Suppressor macrophage (primary cell): ENCODE measurements at places on chromosomes 13 and 19.

DNA sequence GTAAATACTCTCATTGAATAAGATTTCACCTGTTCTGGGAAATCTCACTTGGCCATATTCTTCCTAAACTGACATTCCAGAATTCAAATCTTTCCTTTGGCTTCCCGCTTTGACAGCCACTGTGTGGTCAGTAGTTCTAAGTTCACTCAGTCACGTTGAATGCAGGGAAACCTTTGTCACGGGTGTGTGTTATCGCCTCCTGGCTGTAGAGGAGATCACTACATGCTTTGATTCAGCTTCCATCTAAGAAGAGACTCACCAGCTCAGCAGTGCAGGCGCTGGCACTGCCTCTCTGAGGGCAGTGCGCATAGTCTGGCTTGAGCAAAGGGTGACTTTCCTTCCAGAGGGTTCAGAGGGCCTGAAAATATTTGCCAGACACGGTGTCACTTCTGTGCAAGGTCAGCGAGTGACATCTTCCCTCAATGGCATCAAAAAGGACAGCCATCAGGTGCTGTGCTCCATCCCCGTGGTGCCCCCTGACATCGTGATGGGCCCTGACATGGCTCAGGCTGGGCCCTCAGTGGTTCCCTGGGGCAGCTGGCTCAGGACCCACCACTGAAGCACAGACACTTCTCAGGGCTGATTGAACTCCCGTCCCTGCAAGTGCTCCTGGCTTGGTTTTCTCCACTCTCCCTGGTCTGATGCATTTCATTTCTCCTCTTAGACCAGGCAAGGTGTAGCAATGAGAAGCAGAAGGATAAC lies 635.4 kb upstream of the ARGLU1 start:
- DNase-seq, result peak; percentile 4

GRCh38 chr13:98068521-98068920 lies 74.4 kb upstream of the FARP1 start:
- no peak for DNase-seq

DNA sequence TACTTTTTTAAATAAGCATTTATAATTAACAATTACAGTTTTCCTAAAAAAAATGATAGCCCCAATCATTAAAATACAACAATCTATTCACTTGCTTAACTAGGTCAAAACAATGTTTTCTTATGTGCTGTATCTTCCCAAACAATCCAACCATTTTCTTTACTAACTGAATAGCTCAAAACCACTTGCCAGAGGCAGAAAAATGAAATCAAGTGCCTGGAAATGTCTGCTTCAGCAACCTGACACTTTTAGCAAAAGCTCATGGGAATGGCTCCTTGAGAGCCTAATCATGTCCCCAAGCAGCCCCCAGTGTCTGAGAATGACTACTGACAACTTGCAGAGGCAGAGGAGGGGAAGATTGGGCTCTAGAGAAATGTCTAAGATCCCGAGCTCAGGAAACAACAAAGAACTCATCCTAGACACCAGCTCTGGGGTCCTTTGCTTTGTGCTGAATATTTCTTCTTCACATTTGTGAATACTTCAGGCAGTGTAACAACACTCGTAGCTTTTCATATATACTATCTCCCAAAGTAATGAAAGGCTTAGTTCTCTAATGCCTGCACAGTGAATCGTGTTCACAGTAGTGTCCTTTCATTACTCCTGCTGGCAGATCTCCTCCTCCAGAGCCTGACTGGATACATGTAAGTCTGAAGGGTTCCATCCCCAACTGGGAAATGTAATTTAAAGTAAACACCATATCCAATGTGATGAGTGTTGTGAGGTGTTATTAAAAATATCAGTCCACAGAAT lies 280.0 kb downstream of the LHFPL6 start:
- no peak for DNase-seq

DNA sequence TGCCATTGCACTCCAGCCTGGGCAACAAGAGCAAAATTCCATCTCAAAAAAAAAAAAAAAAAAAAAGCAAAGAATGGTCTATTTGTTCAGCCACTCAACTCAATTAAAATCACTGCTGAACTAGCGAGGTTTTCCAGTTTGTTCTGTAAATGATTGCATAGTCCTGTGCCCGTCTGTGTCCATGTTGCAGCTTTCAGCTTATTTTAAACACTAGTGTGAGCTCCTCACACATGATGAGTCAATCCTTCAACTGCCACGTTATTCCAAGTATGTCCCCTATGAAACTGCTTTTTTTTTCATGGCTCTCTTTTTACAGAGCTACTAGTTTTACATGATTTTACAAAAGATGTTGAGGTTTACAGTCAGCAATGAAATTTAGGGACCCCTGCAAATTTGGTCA lies 12.2 kb downstream of the SUGP2 start:
- no peak for DNase-seq

- peak; percentile 99 for DNase-seq
Measured at GRCh38 chr19:42254850-42255765, at the start of gene ERF. TSS of gene ERF (minus strand) at chr19:42255128. CDS start at chr19:42254999, 129 bp downstream.

DNA sequence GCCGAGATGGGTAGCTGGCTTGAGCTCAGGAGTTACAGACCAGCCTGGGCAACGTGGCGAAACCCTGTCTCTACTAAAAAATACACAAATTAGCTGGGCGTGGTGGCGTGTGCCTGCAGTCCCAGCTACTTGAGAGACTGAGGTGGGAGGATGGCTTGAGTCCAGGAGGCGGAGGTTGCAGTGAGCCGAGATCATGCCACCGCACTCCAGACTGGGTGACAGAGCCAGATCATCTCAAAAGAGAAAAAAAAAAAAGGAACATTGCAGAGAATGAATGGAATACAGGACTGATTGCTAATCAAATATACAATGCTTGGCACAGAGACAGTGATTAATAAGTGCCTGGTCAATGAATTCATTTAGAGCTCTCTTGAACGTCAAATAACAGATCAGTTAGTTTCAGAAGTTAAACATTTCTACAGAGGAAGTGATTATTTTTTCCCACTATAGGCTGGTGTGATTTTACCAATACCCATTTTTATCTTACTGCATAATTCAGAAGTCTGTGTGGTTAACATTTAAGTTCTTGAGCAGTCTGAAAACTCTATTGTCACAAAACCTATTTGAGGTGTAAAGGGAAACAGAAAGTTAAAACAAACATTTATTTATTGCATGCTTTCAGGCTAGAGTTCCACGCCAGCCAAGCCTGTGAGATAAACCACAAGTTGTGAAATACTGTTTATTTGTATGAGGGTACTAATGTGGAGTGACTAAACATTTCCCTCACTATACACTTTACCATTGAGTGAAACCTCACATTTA lies 7.7 kb upstream of the TBC1D4 start:
- peak; percentile 76 for DNase-seq

DNA sequence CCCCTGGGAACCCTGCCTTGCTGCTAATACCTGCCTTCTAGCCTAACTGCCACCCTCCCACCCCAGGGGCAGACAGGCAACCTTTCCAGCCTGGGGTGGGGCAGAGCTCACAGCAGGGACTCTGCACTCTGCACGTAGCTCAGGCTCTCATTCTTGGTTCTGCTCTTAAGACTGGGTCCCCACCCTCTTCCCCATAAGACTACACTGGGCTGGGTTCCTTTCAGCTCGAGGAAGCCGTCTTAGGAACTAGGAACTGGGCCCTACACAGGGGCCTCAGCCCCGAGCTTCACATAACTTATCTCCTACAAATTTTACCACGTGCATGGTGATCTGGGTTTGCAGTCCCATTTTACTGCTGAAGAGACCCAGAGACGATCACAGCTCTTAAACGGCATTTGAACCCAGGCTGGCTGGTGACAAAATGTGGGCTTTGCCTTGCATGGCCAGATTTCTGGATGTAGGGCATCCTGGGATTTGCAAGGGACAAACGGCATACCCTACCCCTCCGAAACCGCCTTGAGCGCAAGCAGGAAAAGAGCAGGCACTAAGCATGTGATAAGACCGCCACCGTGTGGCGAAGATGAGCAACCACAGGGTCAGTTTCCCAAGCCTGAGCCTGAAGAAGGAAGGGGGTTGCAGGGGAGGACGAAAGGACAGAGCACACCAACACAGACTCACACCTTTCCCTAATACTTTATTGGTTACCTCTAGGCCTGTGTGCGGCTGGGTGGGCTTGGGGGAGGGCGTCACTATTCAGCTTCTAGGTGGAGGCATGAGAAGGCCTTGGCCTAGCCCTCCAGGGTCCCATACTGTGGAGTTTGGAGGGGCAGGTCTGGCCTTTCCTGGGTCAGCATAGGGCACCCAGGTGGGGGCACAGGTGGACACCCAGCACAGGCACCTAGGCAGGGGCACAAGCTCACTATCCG lies 5.1 kb downstream of the JUNB start:
- DNase-seq, result peak; percentile 89

DNA sequence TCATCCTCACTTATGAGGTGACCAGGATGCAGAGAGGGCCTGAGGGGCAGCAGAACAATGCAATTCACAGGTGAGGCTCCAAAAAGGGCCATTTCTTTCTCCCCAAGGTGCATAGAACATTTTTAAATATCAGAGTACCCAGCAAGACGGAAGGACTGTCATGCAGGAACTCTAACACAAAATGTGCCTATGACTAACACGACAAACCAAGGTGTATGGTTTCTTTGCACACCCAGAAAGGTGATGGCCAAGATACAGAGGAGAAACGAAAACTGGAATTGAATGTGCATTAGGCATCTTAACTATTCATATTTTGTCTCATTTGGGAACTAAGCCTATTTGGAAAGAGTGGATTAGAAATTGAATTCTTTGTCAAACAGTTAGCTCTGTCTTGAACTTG lies 29.9 kb downstream of the SHISA2 start:
- DNase-seq, result no peak
